Activated CD4-positive, alpha-beta memory T cell treated with anti-CD3 and anti-CD28 coated beads for 36 hours (primary cell): ENCODE measurements at places on chromosomes 3 and 15. TPM values are rescaled to one million over a fixed set of nuclear protein-coding genes. Genes with fewer than 3 reads are reported as not detected.

DNA sequence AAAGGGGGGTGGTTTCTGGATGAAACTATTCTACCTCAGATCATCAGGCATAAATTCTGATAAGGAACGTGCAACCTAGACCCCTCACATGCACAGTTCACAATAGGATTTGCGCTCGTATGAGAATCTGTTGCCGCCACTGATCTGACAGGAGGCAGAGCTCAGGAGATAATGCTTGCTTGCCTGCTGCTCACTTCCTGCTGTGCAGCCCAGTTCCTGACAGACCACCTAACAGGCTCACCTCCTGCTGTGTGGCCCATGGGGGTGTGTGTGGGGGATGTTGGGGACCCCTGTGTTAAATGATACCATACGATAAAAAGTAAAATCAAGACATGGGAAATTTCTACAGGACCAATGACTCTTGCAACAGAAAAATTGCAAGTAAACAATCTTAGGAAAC lies 24.0 kb downstream of the CP start:
- no peak overlapping the region for H3K27ac ChIP-seq
- no peaks in the 10 kb centered on the region for H3K4me1 ChIP-seq
- DNase-seq: no peak
- peaks cover 5% of the 10 kb centered on the region for H3K27me3 ChIP-seq
- H3K4me3 ChIP-seq: no peak overlapping the region

- H3K4me1 ChIP-seq: no peaks in the 10 kb centered on the region
- no peaks in the 10 kb centered on the region for H3K27me3 ChIP-seq
Observed at GRCh38 chr3:131393051-131393450, 11.5 kb downstream of the NUDT16 start.

- H3K36me3 ChIP-seq: peaks cover 45% of the 10 kb centered on the region
- no peaks in the 10 kb centered on the region for H3K27me3 ChIP-seq
- peak overlapping the region; percentile 77 for H3K27ac ChIP-seq
Observed at GRCh38 chr3:119219069-119219468, 21.6 kb downstream of the B4GALT4 start.

- H3K4me3 ChIP-seq: no peak overlapping the region
- peaks cover 21% of the 10 kb centered on the region for H3K4me1 ChIP-seq
- no peak overlapping the region for H3K27ac ChIP-seq
- peaks cover 16% of the 10 kb centered on the region for H3K36me3 ChIP-seq
Observed at GRCh38 chr15:89127054-89127702, 38.9 kb downstream of the ABHD2 start.

- no peak for DNase-seq
- H3K36me3 ChIP-seq: no peaks in the 10 kb centered on the region
- no peak overlapping the region for H3K27ac ChIP-seq
- no peaks in the 10 kb centered on the region for H3K4me1 ChIP-seq
- H3K4me3 ChIP-seq: no peak overlapping the region
Observed at GRCh38 chr3:13204177-13204581, 130.9 kb upstream of the IQSEC1 start.

DNA sequence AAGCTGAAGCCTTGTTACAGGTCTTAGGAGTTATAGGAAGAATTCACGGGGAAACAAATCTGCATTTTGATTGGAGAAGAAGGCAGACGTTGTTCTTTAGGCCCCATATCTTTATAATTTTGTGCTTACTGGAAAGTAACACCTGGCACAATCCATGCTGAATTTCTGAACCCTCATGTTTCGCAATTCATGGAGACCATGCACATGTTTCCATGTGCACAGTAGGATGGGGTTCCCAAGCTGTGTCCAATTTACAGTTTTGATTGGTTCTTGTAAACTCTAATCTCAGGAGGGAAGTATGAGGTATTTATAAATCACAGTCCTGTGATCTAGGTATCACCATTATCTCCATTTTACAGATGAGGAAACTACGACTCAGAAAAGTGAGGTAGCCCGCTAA lies 7.8 kb upstream of the SCAANT1 start:
- no peak overlapping the region for H3K4me3 ChIP-seq
- DNase-seq: no peak
- no peaks in the 10 kb centered on the region for H3K27me3 ChIP-seq
- peaks cover 57% of the 10 kb centered on the region for H3K4me1 ChIP-seq
- H3K27ac ChIP-seq: no peak overlapping the region

GRCh38 chr15:72982714-72983113 lies 69.5 kb upstream of the NEO1 start:
- no peak for DNase-seq
- H3K4me3 ChIP-seq: no peak overlapping the region
- no peak overlapping the region for H3K27ac ChIP-seq
- peaks cover 22% of the 10 kb centered on the region for H3K27me3 ChIP-seq
- H3K4me1 ChIP-seq: no peaks in the 10 kb centered on the region

DNA sequence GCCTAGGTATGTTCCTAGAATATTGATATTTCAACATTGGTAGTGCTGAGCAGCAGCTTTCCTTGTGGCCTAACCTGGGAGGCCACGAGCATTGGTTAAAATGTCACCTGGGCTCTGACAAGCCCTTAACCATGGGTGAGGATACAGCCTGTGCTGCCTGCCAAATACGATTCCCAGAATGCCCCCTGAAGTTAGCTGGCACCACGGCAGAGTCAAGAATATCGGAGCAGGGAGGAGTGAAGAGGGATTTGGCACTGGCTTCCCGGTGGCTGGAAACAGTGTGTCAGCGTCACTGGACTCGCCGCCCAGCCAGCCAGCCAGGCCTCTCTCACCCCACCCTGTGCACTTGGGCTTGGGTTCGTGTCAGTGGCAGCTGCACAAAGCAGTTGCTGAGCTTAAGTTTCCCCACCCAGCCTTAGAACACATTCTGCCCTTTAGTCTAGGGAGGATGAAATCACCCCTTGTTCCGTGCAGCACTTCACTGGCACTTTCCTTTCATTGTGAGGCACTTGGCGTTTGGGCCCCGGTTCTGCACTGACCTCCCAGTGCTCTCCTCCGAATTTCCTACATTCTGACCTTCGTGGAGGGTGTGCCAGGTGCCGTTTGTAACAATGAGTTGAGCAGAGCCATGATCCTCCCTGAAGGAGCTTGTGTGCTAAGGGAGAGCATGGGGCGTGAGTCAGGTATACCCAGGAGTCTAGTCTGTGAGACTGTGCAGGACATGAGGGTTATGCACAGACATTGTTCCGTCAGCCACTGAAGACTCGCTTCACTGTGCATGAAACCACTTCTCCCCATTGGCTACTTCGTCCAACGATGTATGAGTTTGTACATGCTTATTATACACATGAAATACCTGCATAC lies 152.8 kb upstream of the BHLHE40 start:
- H3K27ac ChIP-seq: peak overlapping the region; percentile 85
- no peak for DNase-seq
- peaks cover 40% of the 10 kb centered on the region for H3K36me3 ChIP-seq

DNA sequence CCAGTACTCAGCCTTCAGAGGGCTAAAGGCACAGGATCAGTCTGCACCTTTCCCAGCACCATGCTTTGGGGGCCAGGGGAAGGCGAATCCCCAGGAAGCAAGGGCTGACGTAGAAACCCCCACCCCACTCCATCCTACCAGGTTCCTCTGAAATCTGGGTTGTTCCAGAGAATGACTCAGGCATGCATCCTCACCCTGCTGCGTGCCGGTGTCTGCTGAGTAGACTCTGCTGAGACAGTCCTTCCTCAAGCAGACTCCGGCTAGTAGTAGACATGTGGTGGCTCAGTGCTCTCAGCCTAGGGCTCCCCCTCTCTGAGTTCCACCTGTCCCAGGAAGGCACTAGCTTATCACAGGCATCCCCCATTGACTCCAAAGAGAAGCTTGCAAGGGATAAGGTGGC lies 9.0 kb downstream of the TMEM43 start:
- peaks cover 3% of the 10 kb centered on the region for H3K4me1 ChIP-seq
- peaks cover 50% of the 10 kb centered on the region for H3K36me3 ChIP-seq
- no peak overlapping the region for H3K4me3 ChIP-seq
- no peak for DNase-seq

- H3K27me3 ChIP-seq: peaks cover 6% of the 10 kb centered on the region
- peak overlapping the region; percentile 79 for H3K4me3 ChIP-seq
- no peak overlapping the region for H3K27ac ChIP-seq
- no peak for DNase-seq
- peaks cover 19% of the 10 kb centered on the region for H3K4me1 ChIP-seq
Observed at GRCh38 chr3:41198046-41198445, 1.3 kb upstream of the CTNNB1 start.

- DNase-seq: no peak
- no peak overlapping the region for H3K4me3 ChIP-seq
- H3K4me1 ChIP-seq: no peaks in the 10 kb centered on the region
- H3K27ac ChIP-seq: no peak overlapping the region
- H3K27me3 ChIP-seq: peaks cover 3% of the 10 kb centered on the region
Observed at GRCh38 chr3:152944671-152945070, 109.7 kb downstream of the P2RY1 start.

- H3K36me3 ChIP-seq: no peaks in the 10 kb centered on the region
- DNase-seq: no peak
- no peaks in the 10 kb centered on the region for H3K27me3 ChIP-seq
- H3K27ac ChIP-seq: no peak overlapping the region
- H3K4me3 ChIP-seq: no peak overlapping the region
Observed at GRCh38 chr3:168534761-168535160, 439.0 kb upstream of the GOLIM4 start.

- no peaks in the 10 kb centered on the region for H3K27me3 ChIP-seq
- H3K4me1 ChIP-seq: no peaks in the 10 kb centered on the region
- H3K27ac ChIP-seq: no peak overlapping the region
- H3K36me3 ChIP-seq: no peaks in the 10 kb centered on the region
- H3K4me3 ChIP-seq: no peak overlapping the region
Observed at GRCh38 chr3:176611703-176612102, 585.6 kb downstream of the TBL1XR1 start.

Gene PLA2G4E
- total RNA-seq: not detected

Gene OR5K2
- not detected for total RNA-seq

Gene ACTC1
- total RNA-seq: not detected

Gene NEK10
- 0.48 TPM for total RNA-seq

Gene CHRM5
- total RNA-seq: not detected

Gene RLBP1
- total RNA-seq: not detected

Gene TRH
- total RNA-seq: not detected
